ENCODE measurements at places on chromosomes 1 and 21.
A peak's percentile ranks its signal among the peaks of the same experiment; 100 is the strongest.

- DNase-seq = no peak
These were observed 224.6 kb upstream of the RAB4A start for GRCh38 chr1:229046251-229046853.

- DNase-seq = no peak
These were observed 1048.1 kb downstream of the BRINP3 start for GRCh38 chr1:189429610-189430009.

- DNase-seq = no peak
These were observed 12.1 kb upstream of the SLC45A3 start for GRCh38 chr1:205692423-205692822.

DNA sequence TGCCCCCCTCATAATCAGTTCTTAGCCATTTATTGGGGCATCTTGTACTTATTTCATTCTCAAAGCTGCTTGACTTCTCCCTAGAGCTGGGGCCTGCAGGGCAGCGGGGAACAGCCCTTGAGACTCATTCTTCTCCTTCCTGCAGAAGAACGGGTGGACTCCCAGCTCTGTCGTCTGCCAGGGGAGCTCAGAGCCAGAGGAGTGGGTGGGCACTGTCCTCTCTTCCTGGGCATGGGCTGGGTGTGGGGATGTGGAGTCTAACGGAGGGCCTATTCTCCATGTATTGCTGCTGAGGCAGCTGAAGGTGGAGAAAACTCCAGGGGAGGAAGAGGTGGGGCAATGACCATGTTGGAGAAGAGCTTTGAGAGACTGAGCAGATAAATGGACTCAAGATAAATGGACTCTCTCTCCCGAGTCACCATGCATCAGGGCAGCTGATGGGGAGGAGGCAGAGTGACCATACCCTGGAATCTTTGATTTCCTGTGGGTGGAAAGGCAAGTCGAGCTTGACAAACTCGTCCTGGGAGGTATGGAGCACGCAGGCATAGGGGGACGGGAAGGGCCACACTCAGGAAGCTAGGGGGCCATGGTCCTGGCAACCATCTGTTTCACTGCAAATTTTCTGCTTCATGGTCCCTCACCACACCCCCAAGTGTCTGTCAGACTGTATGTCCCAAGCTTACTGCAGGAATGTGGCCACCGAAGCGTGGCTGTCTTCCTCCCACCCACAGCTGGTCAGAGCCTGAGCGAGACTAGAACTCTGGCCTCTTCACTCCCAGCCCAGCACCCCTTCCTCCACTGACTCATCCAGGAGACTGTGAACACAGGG is 56.9 kb upstream of the ATP2B4 start:
- no peak for DNase-seq

DNA sequence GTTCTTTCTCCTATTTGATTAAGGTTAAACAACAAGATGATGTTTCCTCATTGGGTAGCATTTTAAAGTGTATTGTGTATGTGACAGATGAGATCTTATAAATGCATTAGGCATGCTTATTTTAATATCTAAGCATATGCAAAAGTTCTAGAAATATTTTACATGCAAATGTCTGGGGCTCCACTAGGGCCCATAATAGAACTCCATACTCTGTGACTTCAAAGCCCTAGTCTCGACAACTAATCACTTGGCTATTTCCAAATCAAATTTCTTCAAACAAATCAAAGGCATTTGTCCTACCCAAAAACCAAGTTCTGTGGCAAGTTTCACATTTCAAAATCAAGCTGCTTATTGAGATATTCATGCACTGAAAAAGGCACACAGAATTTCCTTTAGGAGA is 385.6 kb upstream of the ST6GALNAC5 start:
- DNase-seq = no peak

GRCh38 chr21:42069843-42070242 is 1.3 kb upstream of the UMODL1 start:
- DNase-seq = no peak

DNA sequence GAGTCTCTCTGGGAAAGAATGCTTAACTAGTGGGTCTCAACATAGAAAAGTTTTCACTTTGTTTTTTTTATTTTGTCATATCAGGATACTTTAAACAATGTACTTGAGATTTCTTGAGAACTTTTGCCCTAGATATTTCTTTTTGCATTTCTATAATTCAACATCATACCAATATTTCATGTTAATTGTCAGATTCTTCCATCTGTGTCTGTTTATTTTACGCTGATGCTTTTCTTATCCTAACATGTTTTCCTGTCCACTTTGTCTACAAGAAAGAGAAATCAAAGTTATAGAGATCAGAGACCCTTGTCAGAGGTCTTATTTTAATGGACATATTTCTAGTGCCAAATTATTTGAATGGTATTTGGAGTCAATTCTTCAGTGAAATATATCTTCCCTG is 95.5 kb upstream of the B3GALT2 start:
- DNase-seq = no peak

DNA sequence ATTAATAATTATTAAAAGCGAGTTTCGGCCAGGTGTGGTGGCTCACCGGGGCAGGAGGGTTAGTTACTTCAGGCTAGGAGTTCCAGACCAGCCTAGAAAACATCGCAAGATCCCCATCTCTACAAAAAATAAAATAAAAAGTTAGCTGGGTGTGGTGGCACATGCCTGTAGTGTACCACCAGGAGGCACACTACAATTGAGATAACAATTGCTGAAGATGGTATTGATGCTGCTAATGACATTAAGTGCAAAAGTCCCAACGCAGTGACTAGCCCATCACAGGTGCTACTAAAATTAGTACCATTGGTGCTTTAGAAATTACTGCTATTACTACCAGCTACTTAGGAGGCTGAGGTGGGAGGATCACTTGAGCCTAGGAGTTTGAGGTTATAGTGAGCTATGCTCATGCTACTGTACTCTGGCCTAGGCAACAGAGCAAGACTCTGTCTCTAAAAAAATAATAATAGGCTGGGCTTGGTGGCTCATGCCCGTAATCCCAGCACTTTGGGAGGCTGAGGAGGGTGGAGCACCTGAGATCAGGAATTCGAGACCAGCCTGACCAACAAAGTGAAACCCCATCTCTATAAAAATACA is 156.6 kb downstream of the GREM2 start:
- DNase-seq = no peak

DNA sequence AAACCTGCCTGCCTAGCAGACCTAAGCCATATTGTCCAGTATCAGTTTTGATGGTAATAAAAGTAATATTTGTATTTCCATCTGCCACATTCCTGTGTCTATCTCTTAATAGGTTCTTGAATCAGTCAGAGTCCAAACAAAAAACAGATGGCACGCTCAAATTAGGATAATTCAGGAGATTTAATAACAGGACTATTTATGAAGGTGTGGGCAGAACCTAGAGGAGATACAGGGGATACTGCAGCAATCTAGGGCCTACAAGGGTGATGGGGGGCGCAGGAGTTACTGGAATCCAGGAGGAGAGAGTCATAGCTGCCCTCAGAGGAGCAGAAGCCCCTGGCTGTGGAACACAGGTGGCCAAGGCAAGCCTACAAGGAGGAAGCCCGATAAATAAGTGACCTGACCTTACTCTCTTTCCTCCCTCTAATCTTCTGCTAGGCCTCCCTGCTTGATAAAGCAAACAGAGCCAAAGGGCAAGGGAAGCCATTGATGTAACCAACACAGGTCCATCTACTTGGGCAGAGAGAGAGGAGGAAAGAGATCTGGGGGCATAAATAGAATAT is 11.9 kb upstream of the HYI start:
- DNase-seq = no peak

DNA sequence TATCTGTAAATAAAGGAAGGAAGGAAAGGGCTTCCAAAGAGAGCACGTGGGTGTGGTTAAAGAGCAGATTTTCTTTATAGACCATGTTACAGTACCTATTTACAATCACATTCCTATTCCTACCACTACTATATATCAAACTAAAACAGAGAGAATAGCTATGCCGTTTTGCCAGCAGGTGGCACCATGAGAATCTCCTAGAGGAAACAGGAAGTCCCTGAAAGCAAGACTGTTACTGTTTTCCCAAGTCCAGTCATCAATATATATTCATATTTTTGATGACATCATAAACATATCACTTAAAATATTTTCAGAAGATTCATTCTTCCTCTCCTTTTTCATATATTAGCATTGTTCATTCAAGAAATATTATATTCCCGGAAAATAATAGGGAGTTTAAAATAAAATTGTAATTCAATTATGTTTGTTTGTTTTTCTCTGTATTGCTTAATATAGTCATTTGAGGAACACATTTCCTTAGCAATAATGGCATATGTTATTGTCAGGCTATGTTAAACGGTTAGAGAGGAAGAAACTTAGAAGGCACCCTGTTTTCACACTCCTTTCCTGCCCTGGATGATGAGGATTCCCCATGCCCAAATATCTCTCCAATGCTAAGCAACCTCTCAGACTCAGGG is 6.6 kb downstream of the CCDC190 start:
- peak; percentile 11 for DNase-seq

DNA sequence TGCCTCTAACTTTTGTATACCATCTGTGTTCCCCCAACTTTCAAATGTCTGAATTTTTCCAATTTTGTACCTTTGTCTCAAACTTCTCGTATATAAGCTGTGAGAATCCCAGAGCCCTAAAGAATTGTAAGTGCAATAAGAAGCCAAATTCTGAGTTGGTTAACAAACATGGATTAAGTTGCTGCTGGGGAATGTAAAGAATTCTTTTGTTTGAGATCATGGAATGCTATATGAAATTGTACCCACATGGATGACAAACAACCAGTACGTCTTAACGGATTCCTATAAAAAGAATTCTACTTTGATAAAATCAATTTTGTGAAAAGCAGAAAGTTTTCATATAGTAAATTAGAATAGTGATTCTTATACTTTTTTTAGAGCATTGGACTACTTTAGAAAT is 72.4 kb upstream of the CYP2J2 start:
- DNase-seq = no peak

GRCh38 chr1:66637146-66637545 is 103.2 kb downstream of the SGIP1 start:
- DNase-seq = no peak

DNA sequence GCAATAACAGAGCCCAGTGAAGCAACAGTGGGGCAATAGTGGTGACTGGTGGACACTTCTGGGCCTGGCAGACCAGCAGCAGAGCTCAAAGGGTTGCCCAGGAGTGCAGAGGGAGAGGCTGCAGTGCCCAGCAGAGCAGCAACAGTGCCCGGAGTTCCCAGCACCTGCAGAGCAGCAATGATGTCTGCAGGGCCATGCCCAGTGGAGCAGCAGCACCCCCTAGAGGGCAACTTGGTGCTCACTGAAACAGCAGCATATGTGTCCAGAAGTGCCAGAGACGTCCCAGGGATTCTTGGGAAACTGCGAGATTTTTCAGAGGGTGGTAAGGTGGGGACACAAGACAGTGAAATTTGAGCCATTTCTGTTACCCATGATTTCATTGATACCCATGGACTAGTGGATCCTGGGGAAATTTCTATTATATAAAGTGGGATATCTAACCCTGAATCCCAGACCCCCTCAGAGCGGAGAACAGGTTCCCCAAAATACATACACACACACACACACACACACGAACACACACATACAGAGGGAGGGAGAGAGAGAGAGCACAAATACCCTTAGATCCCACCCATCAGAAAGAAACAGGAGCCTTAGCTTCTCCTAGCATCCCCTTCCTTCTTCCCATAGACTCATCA is 156.9 kb upstream of the GJB5 start:
- peak; percentile 33 for DNase-seq

GRCh38 chr1:189921613-189922012 is 556.1 kb downstream of the BRINP3 start:
- DNase-seq = no peak

- DNase-seq = no peak
These were observed 70.9 kb upstream of the ETS2 start for GRCh38 chr21:38734646-38735365.

- no peak for DNase-seq
These were observed 300.9 kb downstream of the LMX1A start for GRCh38 chr1:165055581-165055980.

DNA sequence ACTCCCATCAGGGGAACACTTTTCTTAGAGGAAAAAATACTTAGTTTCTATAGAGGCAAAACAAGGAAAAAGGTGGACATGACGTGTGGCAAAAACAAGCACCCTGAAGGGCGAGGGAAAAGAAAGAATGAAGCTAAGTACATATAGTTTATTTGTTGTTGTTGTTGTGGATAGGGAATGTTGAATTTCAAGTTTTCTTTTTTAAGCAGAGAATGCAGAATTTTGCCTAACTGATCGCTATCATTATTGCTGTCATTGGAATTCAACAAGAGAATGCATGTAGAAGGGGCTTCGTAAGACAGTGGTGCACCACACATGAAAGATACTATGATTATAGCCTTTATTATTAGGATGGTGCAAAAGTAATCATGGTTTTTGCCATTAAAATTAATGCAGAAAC is 144.0 kb downstream of the LMO4 start:
- DNase-seq = no peak

All from stimulated activated CD8-positive, alpha-beta memory T cell treated with anti-CD3 and anti-CD28 coated beads, Interleukin-7, amount 100 ng/mL, for 24 hours (primary cell).